Stimulated activated CD8-positive, alpha-beta memory T cell treated with anti-CD3 and anti-CD28 coated beads, Interleukin-12 subunit alpha, Interleukin-12 subunit beta, amount 100 ng/mL, for 4 hours (primary cell): ENCODE measurements at places on chromosomes 6 and 20.

DNA sequence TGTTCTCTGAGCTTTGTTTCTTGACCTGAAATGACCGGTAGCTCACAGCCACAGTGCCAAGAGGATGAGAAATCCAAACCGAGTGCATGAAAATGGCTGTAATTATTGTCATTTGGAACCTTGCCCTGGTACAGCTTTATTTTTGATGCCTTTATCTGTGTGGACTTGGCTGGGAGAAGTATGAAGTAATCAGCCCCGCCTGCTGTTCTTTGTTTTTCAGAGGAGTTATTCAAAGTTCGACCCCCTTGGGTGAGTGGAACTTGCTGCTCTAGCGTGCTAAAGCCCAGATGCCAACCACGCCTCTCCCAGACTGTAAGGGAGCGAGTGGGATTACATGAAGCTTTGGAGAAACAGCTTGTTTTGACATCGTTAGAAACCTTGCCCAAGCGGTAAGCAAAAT, 48.3 kb downstream of the ECT2L start:
- no peak for DNase-seq

DNA sequence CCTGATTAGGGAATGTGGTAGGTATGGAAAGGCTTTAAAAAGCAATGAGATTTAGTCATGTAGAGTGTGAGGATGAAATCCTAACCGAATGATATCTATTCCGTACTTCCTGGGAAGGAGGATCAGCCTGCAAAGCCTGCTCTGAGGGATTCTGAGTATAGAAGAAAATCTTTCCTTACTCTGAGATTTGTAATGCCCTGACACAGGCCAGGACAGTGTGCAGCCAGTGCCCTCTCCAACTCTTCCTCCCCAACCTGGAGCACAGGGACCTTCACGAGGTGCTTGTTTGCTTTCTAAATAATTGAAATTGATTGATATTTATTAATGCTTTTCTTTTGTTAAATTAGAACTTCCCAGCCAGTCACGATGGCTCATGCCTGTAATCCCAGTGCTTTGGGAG, 131.6 kb downstream of the ADGRG6 start:
- DNase-seq, result no peak

DNA sequence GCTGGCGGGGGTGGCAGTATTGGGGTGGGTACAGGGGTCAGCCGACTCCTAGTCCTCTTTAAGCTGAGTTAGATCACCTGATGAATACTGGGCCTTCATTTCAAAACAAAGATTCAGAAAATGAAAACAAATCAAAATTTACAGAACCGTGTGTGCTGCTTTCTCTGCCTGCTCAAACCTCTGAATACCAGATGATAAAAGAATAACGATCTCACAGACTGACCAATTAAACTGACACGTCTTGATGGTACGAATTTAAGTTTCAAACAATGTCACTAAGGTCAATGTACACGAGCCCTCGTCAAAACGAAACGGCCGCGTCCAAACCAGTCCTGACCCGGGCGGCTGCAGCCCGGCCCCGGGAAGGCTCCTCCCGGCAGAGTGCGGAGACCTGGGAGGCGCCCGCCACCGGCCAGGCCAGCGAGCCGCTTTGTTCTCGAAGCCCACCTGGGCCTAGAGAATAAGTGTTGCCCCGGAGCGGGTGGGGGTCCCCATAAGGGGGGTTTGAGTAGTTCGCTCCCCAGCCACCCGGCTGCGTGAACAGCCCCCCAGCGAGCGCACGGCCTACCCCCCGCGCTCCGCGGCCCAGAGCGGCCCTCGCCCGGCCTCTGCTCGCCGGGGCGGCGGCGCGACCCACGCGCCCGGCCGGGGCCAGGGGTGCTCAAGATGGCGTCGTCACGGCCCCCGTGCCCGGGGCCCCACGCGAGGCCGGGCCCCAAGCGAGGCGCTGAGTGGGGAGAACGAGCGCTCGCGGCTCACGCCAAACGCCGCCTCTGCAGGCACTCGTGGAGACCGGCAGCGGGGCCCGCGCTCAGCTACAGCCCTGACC, 728 bp downstream of the PSMA7 start:
- DNase-seq, result no peak

DNA sequence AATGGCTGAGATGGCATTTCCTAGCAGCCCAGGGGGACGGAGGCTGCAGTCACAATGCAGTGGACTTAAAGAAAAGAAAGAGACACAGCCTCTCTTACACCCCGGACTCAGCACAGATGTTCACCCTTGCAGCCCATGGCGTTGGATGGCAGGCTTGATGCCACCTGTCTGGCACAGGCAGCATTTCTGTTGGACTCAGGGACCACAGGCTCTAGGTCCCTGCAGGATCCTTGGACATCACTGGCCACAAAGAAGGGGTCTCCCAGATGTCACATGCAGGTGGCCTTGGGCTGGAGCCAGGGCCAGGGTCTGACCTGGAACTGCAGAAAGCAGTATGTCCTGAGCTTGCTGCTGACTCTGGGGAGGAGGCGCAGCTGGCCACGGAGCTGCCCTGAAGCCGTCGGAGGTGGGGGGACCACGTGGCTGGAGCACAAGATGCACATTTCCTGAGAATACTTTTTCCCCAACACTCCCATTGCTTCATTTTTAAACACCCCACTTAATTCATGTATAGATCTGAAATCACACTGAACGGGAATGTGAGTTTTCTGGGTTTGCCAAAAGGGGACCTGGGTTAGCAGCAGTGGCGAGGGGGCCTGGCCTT, 102.3 kb upstream of the SULF2 start:
- no peak for DNase-seq

- DNase-seq, result no peak
Observed at GRCh38 chr20:61053889-61054288, 198.2 kb upstream of the CDH4 start.

GRCh38 chr6:81752921-81753710, 635 bp upstream of the TENT5A start:
- DNase-seq, result peak; percentile 62

DNA sequence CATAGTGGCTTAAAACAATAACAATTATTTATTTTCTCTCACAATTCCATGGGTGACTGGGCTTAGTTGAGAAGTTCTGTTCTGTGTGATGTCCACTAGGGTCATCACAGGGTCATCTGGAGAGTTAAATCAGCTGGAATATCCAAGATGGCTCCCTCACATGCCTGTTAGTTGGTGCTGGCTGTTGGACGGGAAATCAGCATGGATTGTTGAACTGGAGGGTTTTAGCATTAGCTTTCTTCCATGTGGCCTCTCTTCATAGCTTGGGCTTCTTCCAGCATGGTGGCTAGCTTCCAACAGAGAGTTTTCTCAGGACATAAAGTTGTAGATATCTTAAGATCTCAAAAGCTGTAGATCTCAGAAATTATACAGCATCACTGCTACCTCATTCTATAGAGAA, 19.6 kb downstream of the MARCKS start:
- DNase-seq, result no peak

DNA sequence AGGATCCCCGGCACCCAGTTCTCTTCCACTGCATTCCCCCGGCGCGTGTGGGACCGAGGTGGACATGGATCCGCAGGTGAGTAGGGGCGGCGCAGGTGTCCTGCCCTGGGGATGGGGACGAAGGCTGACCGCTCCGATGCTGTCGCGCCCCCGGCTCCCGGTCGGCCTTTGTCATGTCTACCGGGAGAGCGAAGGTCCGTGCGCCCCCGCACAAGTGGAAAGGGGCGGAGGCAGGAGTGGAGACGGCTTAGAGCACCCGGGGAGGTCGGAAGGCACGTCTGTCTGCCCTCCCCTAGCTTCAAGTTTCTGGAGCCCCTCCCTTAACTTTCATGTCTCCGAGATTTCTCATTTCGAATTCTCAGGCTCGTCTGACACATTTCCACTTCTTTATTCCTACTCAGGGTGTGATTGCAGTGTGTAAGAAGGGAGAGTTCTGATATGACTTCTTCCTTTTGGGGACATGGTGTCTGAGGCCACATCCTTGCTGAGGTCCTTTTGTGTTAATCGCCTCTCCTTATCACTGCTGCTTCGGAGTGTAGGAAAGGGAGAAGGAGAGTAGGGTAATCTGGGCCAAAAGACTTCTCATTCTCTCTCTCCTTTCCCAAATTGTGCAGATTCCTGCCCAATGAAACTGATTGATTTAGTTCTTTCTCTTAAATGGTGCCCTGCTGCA, 435 bp downstream of the KIFC1 start:
- no peak for DNase-seq

DNA sequence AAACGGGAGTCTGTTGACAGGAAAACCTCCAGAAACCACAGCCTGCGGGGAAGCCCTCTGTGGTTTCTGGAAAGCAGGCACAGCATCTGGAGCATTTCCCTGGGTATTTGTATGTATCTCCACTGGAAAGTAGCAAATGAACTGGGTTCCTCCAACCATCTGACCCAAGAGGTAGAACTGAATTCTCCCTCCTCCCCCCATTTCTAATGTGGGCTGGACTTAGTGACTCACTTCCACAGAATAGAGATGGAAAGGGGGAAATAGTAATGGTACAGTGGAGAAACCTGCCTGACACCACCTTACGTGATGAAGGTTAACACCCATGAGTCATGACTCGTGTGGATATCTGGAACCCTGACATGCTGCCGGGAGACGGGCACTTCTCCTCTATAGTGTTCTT, 51.9 kb upstream of the XRN2 start:
- no peak for DNase-seq

GRCh38 chr6:70040766-70041165, 174.4 kb downstream of the COL19A1 start:
- no peak for DNase-seq

DNA sequence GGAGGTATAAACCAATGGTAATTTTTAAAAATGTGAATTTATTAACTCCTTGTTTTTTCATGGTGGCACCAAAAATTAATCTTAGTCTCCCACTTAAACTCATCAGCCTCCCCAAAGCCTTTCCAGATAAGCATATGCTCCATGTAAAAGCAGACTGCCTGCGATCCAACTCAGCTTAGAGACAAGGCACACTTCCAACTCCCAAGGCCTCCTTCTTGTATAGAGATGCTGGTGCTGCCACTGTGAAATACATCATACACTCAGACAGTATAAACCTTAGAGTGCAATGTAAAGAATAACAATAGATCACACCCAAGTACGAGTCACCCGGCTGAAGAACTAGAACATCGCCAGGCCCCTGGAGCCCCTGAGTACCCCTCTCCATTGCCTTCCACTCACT, 2.0 kb downstream of the ANKRD6 start:
- DNase-seq, result no peak

GRCh38 chr6:86943819-86944407, 6.6 kb downstream of the HTR1E start:
- DNase-seq, result no peak

GRCh38 chr20:51265361-51265760, 242.5 kb upstream of the KCNG1 start:
- no peak for DNase-seq

GRCh38 chr6:149024361-149024760, 277.5 kb downstream of the UST start:
- DNase-seq, result no peak

DNA sequence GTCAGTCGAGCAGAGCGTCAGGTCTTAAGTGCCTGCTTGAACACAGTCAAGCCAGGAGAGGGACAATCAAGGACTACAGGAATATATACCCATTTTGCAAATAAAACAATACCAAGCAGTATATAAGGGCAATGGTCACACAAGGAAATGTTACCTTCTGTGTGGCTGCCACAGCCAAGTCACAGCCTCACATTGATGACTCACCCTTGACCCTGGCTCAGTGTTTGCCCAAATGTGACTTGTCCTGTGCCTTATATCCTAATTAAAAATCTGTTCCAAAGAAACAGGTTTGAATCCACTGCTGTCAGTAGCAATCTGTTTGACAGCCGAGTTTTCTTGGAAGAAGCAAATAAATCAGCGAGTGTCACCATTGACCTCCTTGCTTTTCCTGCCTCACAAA, 34.3 kb downstream of the C6orf89 start:
- DNase-seq, result no peak

- DNase-seq, result no peak
Observed at GRCh38 chr20:23305098-23305497, 45.5 kb upstream of the NXT1 start.
